GM13977 (cell line): ENCODE measurements at places on chromosomes 2 and 18.

DNA sequence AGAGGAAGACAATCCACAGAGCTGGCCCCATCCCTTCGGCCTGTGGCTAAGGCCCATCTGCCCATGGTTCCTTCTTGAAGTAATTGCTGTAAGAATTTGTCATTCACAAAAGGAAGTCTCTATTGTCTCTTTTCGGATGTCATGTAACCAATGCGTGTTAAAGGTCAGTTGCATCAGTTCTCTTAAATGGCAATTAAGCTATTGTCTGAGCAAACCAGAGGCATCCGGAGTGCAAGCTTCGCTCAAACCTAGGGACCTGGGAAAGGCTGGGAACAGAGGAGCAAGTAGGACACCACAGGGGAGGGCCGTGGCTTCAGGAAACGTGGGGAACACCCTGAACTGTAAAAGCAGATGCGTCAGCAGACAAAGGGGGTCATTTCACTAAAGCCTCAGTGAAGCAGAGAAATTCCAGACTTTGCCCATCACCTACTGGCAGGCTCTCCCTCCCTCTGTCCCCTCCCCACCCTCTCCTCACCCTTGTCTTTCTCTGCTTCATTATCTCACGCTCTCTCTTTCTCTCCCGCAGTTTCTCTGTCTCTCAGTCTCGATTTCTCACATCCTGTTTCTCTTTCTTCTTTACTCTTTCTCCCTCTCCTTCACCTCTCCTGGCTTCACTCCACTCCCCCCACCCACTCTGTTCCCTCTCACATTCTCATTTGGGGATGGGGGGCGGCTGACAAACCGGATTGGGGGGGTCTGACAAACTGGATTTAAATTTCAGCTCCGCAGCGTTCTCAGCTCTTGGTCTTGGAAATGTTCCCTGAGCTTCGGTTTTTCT lies 204.6 kb upstream of the TNP1 start:
- no peak for DNase-seq

- DNase-seq = no peak
Measured at GRCh38 chr18:2540575-2540974, 30.7 kb downstream of the METTL4 start.

DNA sequence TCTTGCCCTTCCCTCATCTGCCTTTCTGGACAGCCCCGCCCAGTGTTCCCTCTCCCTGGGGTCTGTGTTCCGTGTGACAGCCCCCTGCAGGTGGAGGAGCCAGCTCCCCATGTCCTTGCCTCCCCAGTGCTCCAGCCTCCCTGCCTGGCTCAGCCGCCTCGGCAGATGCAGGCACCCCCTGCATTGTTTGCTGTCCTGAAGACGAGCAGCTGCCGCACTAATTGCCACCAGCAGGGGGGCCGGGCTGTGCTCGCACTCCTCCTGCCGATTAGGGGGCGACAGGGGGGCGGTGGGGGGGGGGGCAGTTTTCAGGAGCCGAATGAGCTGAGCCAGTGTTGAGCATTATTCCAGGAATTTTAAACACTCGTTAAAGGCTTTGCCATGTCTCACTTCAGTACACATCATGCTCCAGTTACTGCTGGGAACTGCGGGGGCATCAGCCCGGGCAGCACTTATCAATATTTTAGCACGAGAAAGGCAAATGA lies 23.3 kb downstream of the SIX3 start:
- no peak for DNase-seq

DNA sequence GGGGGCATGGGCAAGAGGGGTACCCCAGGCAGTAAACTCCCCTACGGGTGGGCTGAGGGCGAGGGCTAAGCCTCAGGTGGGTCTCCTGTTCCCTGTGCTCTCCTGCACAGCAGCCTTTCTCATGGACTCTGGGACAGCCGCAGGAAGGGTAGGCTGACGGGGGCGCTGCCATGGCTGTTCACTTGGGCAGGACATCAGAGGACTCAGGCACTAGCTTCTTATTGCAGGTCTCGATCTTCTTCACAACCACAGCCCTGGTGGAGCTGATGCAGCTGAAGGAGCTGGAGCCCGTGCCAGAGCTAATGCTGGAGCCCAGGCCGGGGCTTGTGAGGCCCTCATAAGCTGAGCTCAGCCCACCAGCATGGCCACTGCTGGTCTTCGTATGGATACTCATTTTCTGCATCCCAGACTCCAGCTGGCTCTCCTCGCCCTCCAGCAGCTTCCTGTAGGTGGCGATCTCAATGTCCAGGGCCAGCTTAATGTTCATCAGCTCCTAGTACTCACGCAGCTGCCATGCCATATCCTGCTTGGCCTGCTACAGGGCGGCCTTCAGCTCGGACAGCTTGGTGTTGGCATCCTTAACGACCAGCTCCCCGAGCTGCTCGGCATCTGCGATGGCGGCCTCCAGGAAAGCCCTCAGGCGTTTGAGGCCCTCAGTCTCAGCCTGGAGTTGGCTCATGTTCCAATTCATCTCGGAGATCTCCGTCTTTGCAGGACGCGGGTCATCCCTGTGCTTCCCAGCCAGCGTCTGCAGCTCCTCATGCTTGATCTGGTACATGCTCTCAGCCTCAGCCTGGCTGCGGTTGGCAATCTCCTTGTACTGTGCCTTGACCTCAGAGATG lies 359.8 kb upstream of the SETBP1 start:
- DNase-seq = no peak

- no peak for DNase-seq
Measured at GRCh38 chr2:74653589-74653984, 460 bp upstream of the SEMA4F start.

DNA sequence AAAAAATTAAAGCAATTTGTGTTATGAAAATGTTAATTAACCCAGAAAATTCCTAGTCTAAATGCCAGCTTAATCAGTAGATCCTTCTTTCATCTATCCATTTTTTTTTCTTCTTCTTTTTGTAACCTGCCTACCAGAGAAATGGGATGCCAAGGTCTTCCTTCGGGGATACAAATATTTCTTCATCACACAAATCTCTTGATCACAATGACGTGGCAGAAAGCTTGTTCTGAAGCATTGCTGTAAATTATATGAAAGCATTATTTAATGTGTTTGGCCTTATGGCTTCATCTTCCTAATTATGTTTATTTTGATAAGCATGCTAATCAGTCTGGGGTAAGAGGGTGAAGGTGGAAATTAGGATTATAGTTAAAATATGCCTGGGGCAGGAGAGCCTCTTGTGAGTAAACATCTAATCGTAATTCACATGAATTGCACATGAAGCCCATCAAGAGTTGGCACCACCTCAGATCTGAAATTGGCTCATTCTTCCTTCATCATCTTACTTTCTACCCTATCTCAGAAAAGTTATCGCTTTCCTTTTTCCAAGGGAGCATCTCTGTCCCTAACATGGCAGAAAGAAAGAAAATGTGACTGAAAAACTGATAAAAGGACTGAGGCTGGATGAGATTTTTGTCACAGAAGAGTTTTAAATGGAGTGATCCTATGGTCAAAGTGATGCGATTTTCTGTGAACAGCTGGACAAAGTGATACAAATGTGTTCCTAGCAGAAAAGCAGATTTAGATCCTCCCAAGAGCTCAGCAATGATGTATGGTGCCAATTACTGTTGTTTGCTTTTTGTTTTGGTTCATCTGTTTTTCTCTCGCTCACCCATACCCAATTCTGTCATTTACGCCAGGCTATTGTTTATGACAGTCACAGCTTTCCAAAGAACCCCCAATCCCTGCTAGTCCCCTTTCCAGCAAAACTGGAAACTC lies 76.9 kb upstream of the PMAIP1 start:
- no peak for DNase-seq

DNA sequence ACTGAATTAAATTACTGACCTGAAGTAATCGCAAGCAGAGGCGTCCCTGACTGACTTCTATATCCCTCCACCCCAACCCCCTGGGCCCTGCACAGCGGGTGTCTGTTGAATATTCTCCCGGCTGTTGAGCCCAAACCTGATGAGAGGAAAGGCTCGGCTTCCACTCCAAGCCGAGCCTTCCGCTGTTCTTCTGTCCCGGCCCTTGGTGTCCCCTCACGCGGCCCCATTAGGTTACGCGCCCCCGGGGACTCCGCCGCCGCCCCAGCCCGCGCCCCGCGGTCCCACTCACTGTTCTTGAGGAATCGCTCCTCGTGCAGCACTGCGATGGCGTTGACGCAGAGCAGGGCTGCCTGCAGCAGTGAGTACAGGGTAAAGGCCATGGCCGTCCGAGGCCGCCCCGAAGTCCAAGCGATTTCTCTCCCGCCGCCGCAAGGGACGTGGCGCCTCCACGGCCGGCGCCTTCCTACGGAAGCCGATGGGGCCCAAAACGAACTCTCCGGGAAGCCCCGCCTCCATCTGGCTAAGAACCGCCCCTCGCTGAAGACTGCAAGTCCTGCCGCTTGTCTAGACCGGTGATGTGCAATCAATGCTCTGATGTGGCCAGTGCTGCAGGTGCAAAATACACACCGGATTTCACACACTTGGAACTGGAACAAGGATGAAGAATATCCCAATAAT lies at the start of gene IER3IP1:
TSS of gene IER3IP1 (minus strand) at position 467 of the 678 bp plus-strand sequence. CDS start at position 380, 87 bp downstream.
- peak; percentile 91 for DNase-seq

DNA sequence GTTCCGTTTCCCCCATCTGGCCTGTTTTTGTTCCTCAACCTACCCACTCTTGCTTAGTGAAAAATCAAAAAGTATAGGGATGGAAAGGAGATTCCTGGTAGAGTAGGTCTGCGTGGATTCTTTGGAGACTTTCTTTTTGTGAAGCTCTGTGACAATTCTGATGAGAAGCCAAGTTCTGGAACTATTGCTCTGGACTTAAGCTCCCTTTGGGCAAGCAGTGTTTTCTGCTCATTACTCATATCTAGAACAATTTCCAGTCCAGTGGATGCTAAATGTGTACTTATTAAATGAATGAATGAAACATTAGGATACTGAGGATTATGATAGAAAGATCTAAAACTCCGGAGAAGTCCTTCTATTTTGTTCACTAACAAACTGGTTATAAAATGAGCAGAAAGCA lies 76.5 kb downstream of the SOCS6 start:
- no peak for DNase-seq

DNA sequence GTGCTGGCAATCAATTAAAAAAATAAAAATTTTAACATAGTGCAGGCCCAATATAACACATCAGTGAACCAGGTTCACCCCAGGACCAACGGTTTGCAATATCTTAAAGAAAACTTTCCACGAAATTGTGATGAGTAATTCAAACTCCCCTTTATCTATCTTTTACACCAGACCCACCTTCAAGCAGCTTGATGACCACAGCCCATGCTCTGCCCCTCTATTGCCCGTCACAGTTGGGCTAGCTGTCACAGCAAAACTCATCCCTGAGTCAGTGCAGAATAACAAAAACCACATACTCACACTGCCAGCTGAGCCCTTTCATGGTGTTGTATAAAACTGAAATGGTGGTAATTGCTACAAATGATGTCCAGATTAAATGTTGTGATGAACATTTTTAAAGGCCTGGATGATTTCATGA lies 112.5 kb upstream of the CREB1 start:
- DNase-seq = no peak

- no peak for DNase-seq
Measured at GRCh38 chr2:169579044-169579443, 5.1 kb upstream of the PPIG start.

- no peak for DNase-seq
Measured at GRCh38 chr18:28124131-28125029, 52.5 kb downstream of the CDH2 start.

DNA sequence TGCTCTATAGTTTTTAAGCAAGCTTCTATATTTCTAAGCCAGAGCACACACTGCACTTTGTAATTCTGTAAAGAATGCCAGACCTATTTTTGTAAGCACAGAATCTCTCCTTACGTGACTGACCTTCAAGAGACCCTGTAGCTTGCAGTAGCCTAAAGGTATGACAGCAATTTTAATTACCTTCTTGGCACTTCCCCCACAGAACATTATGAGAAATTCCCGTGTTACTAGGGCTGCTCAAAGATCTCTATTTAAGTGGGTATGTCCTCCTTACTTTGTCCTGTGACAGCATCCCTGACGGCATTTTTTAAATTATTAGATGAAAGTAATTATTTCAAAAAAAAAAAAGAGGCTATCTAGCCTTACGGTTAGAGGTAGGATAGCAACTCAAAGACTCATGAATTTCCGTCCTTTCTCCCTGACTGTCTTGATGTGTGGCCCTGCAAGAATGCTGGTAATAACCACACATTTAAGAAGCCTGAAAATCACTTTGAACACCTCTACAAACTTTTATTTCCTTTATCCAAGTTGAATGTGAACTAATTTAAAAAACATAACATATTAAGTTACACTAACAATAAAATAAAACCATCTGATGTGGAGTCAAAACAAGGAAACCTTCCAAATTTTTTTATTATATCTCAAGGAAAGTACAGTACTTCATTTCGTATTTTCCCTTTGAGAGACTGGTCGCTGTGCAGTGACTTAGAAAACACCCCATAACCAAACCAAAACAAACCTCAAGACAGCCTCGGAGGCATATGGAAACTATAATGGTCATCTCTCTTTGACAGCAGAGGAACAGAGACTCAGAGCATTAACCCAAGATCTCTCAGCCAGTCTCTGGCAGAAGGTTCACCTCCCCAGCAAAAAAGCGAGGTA lies 54.9 kb downstream of the THUMPD2 start:
- no peak for DNase-seq

DNA sequence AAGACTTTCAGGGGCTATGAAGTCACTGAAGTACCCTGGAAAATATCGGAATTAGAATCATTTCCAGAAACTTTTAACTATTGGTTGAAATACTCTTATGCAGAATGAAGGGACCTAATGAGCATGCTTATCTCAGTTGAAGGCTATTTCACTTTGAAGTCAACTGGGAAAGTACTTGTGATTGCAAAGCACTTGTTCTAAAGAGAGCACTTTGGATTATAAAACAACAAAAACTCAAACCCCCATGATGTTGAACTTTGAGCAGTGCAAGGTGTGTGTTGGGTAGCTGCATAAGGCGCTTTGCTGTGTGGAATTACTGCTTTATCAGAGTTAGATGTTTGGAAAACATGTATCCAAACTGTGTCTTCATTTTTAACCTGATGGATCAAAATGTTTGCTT lies 12.0 kb upstream of the MGAT5 start:
- DNase-seq = no peak

DNA sequence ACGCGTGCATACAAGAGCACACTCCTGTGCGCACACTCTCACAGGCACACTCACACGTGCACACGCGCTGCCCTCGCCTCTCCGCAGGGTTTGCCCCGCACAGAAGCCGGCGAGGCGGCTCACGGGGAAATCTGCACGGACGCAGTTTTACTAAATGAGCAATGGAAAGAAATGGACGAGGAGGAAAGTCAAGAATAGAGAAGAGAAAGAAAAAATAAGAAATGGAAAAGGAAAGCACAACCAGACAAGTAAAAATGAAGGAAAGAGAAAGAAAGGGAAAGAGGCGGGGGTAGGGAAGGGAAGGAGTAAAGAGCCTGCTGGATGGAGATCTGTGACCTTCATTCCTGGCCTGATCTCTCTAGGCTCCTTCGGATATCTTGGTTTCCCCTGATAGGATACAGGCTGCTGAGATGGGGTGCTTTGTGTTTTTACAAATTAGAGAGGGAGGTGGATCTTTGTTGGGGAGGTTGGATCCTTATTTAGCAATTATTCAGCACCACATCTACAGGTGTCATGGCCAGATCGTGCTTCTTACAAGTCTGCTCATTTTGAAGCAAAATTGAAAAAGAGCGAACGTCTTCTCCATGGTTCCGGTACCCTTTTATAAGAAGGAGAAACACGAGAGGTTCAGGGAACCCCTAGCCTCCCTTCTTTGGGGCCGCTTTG lies 693 bp upstream of the LRP2 start:
- peak; percentile 23 for DNase-seq
